Hair follicular keratinocyte (primary cell): ENCODE measurements at places on chromosomes 1 and 21. TPM values are rescaled to one million over a fixed set of nuclear protein-coding genes. Genes with fewer than 3 reads are reported as not detected.

The GUCA2A gene
- not detected in 2 replicates for total RNA-seq

The RAB13 gene
- total RNA-seq: 26.1 and 33.9 TPM in 2 replicates

The BTG2 gene
- 25.1 and 34.1 TPM in 2 replicates for total RNA-seq

The IPO13 gene
- total RNA-seq: 26.2 and 33.2 TPM in 2 replicates

The KCNC4 gene
- total RNA-seq: 4.4 and 5.3 TPM in 2 replicates

The SHC1 gene
- total RNA-seq: 263 and 414 TPM in 2 replicates

The EYA3 gene
- total RNA-seq: 8.7 and 9.4 TPM in 2 replicates
